ENCODE measurements at places on chromosomes 2 and 18. TPM values are rescaled to one million over a fixed set of nuclear protein-coding genes. Genes with fewer than 3 reads are reported as not detected.

The KIAA1328 gene
- 9.5 TPM for total RNA-seq

The TWIST2 gene
- not detected for total RNA-seq

The EHBP1 gene
- 63.4 TPM for total RNA-seq

The PRLH gene
- not detected for total RNA-seq

The ASPRV1 gene
- 2.5 TPM for total RNA-seq

The SAG gene
- not detected for total RNA-seq

The TMEM163 gene
- 27.7 TPM for total RNA-seq

The CD8B gene
- not detected for total RNA-seq

The THADA gene
- total RNA-seq: 15.0 TPM

The LOXHD1 gene
- total RNA-seq: not detected

The FEV gene
- total RNA-seq: not detected

The CD226 gene
- total RNA-seq: 0.05 TPM

The TCF23 gene
- not detected for total RNA-seq

The DAPL1 gene
- not detected for total RNA-seq

The RMND5A gene
- 38.8 TPM for total RNA-seq

The ALPI gene
- total RNA-seq: not detected

The MAP4K3 gene
- 48.1 TPM for total RNA-seq

DNA sequence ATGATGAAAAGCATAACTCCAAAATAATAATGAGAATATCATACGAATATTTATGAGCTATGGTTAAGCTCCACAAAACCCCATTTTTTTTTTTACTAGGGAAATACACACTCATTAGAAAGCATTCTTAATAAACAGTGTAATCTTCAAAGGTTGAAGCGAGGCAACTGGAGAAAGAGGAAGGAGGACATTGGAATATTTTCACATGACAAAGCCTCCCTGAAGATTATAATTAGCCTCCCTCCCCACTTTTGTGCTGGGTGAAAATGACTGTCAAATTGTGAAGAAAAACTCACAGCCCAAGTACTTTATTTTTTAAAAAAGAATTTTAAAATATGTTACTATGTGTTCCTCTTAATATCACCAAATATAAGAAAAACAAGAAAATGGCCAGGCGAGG lies 64.1 kb upstream of the NFU1 start:
- H3K27ac ChIP-seq: no peak overlapping the region
- no peaks in the 10 kb centered on the region for H3K4me1 ChIP-seq
- no peaks in the 10 kb centered on the region for H3K27me3 ChIP-seq
- no peaks in the 10 kb centered on the region for H3K36me3 ChIP-seq
- no peak overlapping the region for H3K4me3 ChIP-seq

GRCh38 chr2:54712516-54712915 lies 10.9 kb upstream of the EML6 start:
- H3K27ac ChIP-seq: no peak overlapping the region
- peaks cover 5% of the 10 kb centered on the region for H3K27me3 ChIP-seq
- H3K4me1 ChIP-seq: no peaks in the 10 kb centered on the region
- DNase-seq: no peak

GRCh38 chr18:54787121-54787520 lies 41.2 kb upstream of the RAB27B start:
- no peaks in the 10 kb centered on the region for H3K4me1 ChIP-seq
- H3K4me3 ChIP-seq: no peak overlapping the region
- no peaks in the 10 kb centered on the region for H3K27me3 ChIP-seq
- no peaks in the 10 kb centered on the region for H3K36me3 ChIP-seq
- DNase-seq: no peak

GRCh38 chr2:98822301-98823164 lies 91.6 kb upstream of the MGAT4A start:
- H3K27me3 ChIP-seq: peaks cover 11% of the 10 kb centered on the region
- H3K27ac ChIP-seq: no peak overlapping the region
- peak; percentile 67 for DNase-seq
- no peaks in the 10 kb centered on the region for H3K36me3 ChIP-seq
- peaks cover 6% of the 10 kb centered on the region for H3K4me1 ChIP-seq

- H3K27ac ChIP-seq: no peak overlapping the region
- no peak for DNase-seq
- H3K27me3 ChIP-seq: no peaks in the 10 kb centered on the region
- H3K4me3 ChIP-seq: no peak overlapping the region
Observed at GRCh38 chr2:236546561-236547002, 23.0 kb upstream of the ACKR3 start.

DNA sequence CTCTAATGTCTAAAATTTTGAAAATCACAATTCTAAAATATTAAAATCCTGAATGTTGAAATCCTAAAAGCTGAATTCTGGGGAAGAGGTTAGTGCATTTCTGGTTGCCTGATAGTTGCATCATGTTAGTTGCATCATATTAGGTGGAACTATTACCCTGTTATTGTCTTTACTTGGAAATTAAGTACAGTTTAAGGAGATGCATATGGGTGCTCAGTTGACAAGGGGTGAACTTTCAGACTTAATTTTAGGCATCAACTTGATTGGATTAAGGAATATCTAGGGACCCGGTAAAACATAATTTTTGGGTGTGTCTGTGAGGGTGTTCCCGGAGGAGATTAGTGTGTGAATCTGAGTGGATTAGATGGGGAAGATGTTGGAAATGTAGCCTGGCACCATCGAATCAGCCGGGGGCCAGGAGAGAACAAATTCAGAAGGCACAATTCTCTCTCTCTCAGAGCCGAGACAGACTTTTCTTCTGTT lies 409.8 kb downstream of the PLCL1 start:
- DNase-seq: no peak
- no peaks in the 10 kb centered on the region for H3K27me3 ChIP-seq
- peak overlapping the region; percentile 83 for H3K27ac ChIP-seq
- H3K36me3 ChIP-seq: no peaks in the 10 kb centered on the region

- no peak overlapping the region for H3K4me3 ChIP-seq
- peaks cover 2% of the 10 kb centered on the region for H3K27me3 ChIP-seq
- DNase-seq: no peak
- no peaks in the 10 kb centered on the region for H3K36me3 ChIP-seq
Observed at GRCh38 chr2:73323551-73323950, 30.2 kb upstream of the EGR4 start.

DNA sequence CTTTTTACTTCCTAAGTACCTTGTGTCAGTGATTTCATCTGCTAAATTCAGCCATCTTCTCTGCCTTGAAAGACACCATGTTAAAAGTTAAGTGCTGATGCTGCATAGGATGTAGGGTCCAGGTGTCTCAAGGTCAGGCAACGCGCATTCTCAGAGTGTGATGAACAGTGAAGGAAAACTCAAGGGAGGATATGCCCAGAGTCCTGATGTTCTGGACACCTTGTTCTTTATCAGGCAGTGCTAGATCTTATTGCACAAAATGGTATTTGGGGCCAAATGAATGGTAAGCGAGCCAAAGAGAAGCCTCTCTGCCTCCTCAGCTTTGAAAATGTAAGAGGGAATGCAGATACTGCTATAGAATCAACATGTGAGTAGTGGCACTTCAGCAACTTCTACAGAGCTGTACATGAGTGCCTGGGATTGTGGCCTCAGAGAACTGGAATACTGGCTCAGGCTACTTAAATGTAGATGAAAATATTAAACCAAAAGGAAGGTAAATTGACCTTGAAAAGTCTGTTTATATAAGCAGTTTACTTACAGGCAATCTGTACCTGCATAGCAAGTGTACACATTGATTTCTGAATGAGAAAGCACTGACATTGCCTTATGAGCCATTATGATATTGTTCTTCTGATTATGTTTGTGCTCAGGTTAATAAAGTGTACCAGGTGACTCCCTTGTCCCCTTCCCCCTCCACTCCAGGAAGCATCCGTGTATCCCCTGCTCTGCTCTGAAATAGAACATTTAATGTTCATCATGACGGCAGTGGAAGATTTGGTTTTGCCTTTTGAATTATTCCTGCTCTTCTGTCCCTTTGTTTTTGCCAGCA lies 86.7 kb upstream of the RANBP2 start:
- peaks cover 2% of the 10 kb centered on the region for H3K27me3 ChIP-seq
- H3K27ac ChIP-seq: peak overlapping the region; percentile 75
- DNase-seq: no peak
- H3K36me3 ChIP-seq: no peaks in the 10 kb centered on the region

- DNase-seq: no peak
- no peak overlapping the region for H3K4me3 ChIP-seq
- no peak overlapping the region for H3K27ac ChIP-seq
- no peaks in the 10 kb centered on the region for H3K27me3 ChIP-seq
- peaks cover 14% of the 10 kb centered on the region for H3K36me3 ChIP-seq
Observed at GRCh38 chr2:119112230-119112629, 46.3 kb downstream of the C1QL2 start.

DNA sequence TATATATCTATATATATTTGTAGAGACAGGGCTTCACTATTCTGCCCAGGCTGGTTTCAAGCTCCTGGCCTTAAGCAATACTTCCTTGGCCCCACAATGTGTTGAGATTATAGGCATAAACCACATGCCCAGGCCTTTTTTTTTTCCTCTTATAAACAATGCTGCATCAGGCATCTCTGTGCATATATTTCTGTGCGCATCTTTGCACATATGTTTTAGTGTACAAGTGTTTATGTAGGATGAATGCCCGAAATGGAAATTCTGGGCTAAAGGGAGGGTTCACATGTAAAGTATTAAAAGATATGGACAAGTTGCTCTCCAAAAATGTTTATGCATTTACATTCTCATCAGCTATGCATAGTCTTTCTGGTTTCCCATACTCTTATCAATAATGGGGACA lies 183.2 kb upstream of the SPRED2 start:
- no peaks in the 10 kb centered on the region for H3K27me3 ChIP-seq
- peaks cover 2% of the 10 kb centered on the region for H3K4me1 ChIP-seq
- H3K4me3 ChIP-seq: no peak overlapping the region
- no peaks in the 10 kb centered on the region for H3K36me3 ChIP-seq
- H3K27ac ChIP-seq: no peak overlapping the region

- no peak overlapping the region for H3K4me3 ChIP-seq
- no peak for DNase-seq
- peak overlapping the region; percentile 33 for H3K27ac ChIP-seq
- H3K27me3 ChIP-seq: peaks cover 2% of the 10 kb centered on the region
Observed at GRCh38 chr2:44286884-44287638, 11.8 kb downstream of the SLC3A1 start.

DNA sequence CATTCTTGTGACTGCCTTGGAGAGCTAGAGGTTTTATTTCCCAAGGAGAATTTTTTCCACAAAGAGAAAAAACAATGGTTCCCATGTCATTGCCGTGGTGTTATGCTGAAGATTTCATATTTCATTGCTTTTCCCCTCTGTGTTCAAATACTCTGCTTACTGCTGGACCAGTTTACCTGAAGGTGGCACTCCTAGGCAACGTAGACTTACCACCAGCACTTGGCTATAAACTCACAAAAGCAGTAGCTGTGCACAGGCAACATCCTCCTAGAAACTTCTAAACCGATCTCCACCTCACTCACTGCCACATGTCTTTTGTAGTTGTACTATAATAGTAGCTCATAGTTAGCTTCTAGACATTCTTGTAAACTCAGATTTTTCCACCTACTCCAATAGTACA lies 1319.7 kb upstream of the CRIM1 start:
- no peak for DNase-seq
- H3K36me3 ChIP-seq: no peaks in the 10 kb centered on the region
- no peak overlapping the region for H3K4me3 ChIP-seq
- no peak overlapping the region for H3K27ac ChIP-seq
- H3K4me1 ChIP-seq: no peaks in the 10 kb centered on the region
- H3K27me3 ChIP-seq: no peaks in the 10 kb centered on the region

- DNase-seq: no peak
- no peaks in the 10 kb centered on the region for H3K36me3 ChIP-seq
- H3K4me3 ChIP-seq: no peak overlapping the region
- peaks cover 2% of the 10 kb centered on the region for H3K27me3 ChIP-seq
Observed at GRCh38 chr2:42846932-42847595, 54.7 kb upstream of the HAAO start.

DNA sequence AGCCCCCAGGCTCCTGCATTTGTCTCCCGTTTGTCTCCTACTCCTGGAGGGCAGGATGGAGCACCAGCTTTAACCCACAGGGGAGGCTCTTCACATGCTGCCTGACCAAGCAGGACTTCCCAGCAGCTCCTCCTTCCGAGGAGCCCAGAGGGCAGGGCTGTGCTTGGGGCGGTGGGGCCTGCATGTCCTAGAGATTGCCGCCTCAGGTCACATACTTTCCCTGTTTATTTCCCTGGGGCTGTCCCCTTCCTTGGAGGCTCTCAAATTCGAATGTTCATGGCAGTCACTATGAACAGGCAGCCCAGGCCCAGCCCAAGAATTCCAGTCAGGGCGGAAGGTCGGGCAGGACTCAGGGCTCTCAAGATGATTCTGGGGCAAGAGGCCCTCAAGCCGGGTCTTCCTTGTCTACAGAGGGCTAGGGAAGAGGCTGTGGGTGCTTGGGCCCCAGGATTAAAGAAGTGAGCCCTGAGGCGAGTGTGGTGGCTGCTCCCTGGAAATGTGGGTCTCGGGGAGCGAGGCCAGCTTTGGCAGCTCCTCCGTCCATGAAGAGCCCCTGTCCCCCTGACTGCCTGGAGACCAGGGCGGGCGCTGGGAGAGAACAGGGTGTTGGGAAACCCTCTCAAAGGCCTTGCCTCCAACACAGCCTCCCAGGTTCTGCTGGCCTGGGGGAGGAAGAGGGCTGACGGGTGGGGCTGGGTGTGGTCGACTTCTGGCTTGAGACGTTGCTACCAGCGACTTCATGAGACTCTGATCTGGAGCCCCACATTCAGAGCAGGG lies 48.9 kb upstream of the HPCAL1 start:
- H3K27ac ChIP-seq: no peak overlapping the region
- H3K4me1 ChIP-seq: peaks cover 6% of the 10 kb centered on the region
- H3K36me3 ChIP-seq: peaks cover 14% of the 10 kb centered on the region
- peak; percentile 14 for DNase-seq
- no peak overlapping the region for H3K4me3 ChIP-seq

DNA sequence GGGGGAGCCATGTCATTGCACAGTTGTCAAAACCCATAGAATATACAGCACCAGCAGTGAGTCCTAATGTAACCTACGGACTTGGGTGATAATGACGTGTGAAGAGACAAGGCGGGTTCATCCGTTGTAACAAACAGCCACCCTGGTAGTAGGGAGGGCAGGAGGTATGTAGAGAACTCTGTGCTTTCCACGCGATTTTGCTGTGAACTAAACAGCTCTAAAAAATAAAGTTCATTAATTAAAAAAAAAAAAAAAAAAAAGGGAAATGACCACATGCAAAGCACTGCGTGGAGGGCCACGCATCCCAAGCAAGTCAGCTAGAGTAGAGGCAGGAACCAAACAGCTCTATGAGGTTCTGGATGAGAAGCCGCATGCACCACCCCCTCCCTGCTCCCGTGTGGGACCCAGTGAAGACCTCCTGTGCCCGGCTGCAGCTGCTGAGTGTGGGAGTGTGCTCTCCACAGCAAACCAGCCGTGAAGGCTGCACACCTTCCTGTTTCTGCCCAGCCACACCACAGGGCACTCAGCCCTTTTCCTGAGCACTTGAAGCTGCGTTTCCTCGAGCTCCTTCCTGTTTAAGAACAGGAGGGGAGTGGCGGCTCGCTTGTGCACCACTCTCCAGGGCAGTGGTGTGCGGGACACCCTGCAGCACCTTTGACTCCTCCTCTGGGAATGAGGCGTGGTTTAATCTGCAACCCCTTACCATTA lies 65.6 kb downstream of the ODC1 start:
- H3K4me1 ChIP-seq: peaks cover 14% of the 10 kb centered on the region
- no peak overlapping the region for H3K27ac ChIP-seq
- H3K36me3 ChIP-seq: no peaks in the 10 kb centered on the region
- no peak for DNase-seq
- H3K27me3 ChIP-seq: peaks cover 4% of the 10 kb centered on the region

Data from glutamatergic neuron (in vitro differentiated cells).